NCI-H345 (cell line): ENCODE measurements at places on chromosomes 5 and 9.

DNA sequence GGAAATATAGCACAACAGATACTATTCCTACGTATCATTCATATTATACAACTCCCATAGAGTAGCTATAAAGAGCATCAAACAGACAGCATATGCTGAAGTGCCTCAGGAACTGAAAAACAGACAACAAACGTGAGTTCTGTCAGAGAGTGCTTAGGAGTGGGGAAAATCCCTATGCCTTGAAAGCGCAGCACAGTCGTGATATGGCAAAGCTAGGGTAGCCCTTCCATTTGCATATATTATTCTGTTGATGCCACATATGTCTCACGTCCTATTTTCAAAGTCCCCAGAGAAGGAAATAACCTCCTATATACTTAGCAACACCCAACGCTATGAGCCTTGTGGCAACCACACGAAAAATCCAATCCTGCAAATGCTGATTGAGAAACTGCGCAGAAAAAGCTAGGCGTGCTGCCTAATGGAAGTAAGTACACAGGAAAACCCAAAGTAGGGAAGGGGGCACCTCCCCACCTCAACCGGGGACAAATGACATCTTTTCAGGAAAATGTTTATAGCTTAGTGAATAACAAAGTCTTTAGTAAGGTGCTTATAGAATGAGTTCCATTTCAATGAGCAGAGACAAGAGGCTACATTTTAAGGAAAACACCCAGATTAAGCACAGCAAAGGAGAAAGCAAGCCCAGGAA is 105.1 kb downstream of the MED10 start:
- no peak for DNase-seq

- DNase-seq = peak; percentile 95
These were observed 10.2 kb downstream of the MAPK9 start for GRCh38 chr5:180281706-180282105.

GRCh38 chr9:137552022-137552768 is 516 bp downstream of the MRPL41 start:
- DNase-seq = no peak

- no peak for DNase-seq
These were observed 363.0 kb upstream of the RIOK2 start for GRCh38 chr5:97545886-97546535.

- no peak for DNase-seq
These were observed 223.7 kb downstream of the PCSK5 start for GRCh38 chr9:76114144-76114543.

DNA sequence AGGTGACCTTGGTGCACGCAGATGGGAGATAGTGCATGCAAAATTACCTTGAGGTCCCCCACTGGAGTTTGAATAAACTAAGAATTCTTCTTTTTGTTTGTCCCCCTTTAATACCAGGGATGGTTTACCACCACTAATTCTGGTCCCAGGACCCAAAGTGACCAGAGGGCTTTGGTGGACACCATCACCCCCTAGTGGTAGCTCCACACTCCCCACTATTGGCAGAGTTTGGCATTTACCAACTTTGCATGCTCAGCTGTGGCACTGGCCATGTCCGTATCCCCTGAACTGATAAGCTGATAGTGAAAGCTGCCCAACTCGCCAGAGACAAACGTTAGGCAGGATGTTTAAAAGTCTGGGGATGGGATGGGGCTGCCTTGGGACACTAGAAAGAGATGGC is 3.3 kb downstream of the ASTN2 start:
- peak; percentile 32 for DNase-seq
